ENCODE measurements at places on chromosomes 2 and 18.
A peak's percentile ranks its signal among the peaks of the same experiment; 100 is the strongest.

- no peak for DNase-seq
These were observed 62.6 kb downstream of the ITGB6 start for GRCh38 chr2:160137464-160137863.

DNA sequence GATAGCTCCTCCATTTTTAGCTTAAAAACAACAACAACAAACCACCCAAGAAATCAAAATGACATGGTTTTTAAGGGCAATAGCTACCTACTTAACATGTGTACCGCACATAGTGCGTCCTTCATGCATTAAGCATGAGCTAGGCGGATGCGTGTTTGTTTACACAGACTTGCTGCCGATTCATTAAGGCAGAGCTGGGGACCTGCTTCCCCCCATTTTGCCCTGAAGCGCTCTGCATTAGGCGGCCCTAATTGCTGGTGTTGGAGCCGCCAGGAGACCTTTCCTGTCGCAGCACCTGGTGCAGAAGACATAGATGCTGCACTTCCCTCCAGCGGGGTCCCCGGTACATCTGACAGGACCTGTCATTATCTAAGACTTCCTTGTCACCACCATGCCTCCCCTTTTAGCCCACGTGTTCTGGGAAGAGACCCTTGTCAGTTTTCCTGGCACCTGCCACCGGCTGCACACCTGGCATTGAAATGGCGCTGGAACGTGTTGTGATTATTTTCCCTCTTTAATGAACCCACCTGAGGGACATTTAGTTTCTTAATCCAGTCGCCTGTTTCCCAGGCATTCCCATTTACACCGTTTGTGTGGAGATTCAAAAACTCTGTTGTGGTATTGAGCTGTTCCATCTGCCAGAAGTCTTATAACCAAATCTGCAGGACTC is 261.1 kb upstream of the RAB12 start:
- no peak for DNase-seq

DNA sequence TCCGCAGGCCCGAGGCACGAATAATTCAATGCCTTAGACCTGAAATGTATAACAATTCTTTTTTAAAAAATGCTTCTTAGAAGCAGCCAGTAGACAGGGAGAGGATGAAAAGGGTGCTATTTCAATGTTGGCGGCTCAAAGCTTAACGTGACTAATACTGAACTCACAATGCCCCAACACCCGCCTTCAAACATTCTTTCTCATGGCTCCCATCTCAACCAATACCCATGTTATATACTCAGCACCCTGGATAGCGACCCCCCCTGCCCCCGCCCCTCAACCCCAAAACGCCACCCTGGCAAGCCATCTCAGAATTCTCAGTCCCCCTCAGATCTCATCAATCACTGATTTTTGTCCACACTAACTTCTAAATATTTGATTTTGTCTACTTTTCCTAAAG is 4.4 kb downstream of the FBXO41 start:
- DNase-seq: no peak

- no peak for DNase-seq
These were observed 1.6 kb downstream of the CASP8 start for GRCh38 chr2:201261906-201262305.

DNA sequence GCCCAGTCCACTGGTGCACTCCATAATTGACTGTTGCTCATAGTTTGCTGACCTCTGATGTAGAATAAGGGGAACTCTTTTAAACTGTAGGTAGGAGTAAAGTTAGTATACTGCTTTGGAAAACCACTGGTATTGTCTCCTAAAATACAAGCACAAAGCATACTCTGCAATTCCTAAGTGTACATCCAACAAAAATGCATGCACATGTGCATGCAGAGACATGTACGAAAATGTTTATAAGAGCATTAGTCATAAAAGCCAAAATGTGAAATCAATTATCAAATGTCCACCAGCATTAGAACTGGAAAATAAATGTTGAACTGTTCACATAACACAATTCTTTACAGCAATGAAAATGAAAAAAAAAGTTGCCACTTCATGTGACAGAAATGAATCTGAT is 39.8 kb upstream of the DDX18 start:
- no peak for DNase-seq

DNA sequence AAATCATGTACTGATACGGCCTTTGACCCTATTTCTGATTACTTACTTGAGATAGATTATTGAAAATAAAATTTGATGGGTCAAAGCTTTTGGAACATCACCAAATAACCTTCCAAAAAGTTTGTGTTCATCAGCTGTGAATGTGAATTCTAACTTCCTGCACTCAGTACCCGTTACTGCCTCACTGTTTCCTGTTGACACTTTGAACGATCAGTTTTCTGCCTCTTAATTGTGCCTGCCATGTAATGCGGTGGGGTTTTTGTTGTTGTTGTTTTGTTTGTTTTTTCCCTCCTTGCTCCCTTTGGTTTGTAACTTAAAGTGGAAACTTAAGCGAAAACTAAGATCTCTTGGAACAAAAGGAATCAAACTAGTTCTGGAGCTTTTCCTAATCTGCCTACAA is 18.9 kb downstream of the ATG16L1 start:
- DNase-seq: no peak

- peak; percentile 10 for DNase-seq
These were observed 590 bp downstream of the IFIH1 start for GRCh38 chr2:162317861-162318327.

DNA sequence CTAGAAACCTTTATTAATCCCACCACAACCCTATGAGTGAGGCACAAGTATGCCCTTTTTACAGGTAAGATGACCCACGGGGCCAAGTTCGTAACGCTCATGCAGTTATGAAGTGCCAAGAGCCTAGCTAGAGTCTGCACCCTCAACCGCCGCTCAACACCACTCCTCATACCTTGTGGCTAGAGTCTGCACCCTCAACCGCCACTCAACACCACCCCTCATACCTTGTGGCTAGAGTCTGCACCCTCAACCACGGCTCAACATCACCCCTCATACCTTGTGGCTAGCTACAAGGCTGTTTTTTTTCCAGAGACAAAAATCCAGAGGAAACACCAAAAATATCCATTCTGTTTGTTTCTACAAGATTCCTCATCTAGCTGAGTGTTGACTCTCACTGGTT is 4.6 kb downstream of the TXNL4A start:
- no peak for DNase-seq

DNA sequence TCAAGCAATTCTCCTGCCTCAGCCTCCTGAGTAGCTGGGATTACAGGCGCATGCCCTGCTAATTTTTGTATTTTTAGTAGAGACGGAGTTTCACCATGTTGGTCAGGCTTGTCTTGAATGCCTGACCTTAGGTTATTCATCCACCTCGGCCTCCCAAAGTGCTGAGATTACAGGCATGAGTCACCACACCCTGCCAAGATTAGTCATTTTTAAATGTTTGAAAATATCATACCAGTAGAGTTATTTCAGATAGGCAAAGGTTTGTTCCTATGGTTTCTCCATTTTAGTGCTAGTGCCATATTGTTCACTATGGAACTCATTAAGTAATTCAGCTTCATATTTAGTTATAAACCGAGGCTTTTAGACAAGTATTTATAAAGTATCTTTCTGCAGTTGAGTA is 52.3 kb downstream of the HIBCH start:
- no peak for DNase-seq
